Activated CD8-positive, alpha-beta memory T cell treated with anti-CD3 and anti-CD28 coated beads for 1 hour (primary cell): ENCODE measurements at places on chromosomes 5 and 9.

- DNase-seq: no peak
These were observed 191.0 kb downstream of the TARS1 start for GRCh38 chr5:33631786-33632185.

- DNase-seq: no peak
These were observed 29.6 kb downstream of the RGS3 start for GRCh38 chr9:113493203-113493520.

DNA sequence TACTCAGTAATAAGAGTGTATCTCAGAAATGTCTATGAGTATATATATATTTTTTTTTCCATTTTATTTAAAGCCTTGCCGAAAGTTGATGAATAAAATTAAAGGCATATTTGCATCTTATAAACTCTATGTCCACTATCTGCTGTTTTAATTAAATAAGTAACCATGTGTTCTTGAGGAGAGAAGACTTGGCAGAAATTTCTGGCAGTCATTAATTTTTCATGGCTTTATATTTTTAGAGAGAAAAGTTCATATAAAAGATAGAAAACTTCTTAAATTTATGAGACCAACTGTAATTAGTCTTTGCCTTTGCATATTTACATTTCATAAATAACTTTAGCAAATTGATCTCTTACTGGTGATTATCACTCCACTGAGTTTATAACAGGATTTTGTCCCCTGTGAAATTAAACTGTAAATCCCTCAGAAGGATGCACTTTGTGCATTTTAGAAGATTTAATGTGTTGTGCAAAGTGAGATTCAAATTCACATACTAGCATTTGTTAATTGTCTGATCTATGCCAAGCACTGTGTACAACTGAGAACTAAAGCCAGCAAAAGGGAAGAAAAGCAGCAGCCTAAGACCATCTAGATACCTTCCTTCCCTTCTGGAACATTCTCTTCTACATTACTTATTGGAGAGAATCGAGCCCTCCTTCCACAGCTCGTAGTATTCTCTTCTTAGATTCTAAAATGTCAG is 108.7 kb downstream of the SNCAIP start:
- DNase-seq: no peak

DNA sequence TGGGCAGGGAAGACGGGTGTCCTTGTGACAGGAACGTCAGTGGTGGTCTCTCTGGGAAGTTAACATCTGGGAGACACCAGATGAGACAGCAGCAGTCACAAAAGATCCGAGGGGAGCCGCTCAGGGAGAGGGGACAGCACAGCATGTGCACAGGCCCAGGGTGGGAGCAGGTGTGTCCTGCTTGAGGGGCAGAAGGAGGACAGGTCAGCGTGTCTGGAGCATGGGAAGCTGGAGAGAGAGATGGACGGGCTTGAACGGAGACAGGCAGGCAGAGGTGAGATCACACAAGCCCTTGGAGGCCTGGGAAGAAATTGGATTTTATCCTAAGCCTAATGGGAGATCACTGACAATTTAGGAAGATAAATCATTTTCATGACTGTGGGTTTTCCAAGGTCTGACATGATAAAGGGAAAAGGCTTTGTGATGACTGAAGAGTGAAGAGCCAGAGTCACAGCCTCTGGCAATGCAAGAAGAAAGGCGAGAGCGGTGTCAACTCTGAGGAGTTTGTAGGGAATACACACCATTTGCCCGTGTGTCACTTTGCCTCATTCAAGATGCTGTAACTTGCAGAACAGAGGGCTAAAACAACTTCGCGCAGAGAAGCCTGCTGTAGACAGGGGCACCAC is 88.3 kb downstream of the FSTL4 start:
- DNase-seq: no peak

DNA sequence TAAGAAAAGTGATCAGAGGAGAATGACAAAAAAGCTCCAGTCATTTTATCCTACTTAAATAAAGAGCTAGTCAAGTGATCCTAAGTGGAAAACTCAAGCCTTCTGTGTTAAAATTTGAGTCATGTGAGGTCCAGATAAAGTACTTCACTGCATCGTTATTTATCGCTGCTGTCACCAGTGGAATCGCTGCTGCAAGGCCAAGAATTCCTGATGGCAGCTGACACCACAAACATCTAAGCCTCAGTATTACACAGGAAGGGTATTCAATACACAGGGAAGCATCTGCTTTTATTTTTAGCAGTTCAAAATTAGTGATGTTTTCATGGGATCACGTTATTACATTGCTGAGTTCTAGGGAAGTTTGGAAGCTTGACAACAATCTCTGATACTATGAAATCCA is 190.3 kb downstream of the GOLPH3 start:
- no peak for DNase-seq

DNA sequence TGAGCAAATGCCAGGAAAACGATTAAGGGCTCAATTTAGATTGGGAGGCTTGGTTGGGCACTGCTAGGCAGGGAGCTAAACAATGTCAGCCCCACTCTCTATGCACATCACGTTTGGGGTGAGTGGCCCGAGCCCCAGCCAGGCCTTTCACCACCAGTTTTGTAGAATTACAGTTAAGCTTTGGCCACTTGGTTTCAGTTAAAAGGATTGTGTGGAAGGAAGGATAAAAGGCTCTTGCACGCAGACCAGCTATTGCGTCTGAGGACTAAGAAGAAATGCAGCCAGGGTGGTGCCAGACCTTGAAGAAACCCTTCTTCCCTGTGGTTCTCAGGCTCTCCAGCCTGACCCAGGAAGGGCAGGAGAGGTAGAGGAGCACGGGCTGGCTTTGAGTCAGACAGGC is 125.3 kb upstream of the SLC44A1 start:
- DNase-seq: no peak

DNA sequence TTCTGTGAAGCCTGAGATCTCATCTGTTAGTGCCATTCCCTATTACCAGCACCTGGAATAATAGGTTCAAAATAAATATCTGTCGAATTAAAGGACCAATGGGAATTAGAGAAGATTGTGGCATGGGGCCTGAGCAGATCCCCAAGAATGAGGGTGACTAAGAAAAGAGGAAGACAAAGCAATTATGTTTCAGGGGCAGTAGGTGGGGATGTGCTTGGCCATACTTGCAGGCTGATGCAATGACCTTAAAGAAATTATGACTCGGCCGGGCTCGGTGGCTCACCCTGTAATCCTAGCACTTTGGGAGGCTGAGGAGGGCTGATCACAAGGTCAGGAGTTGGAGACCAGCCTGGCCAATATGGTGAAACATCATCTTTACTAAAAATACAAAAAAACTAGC is 562.8 kb downstream of the PTPRD start:
- no peak for DNase-seq

GRCh38 chr5:112492291-112492690 is 73.2 kb upstream of the EPB41L4A start:
- DNase-seq: no peak

DNA sequence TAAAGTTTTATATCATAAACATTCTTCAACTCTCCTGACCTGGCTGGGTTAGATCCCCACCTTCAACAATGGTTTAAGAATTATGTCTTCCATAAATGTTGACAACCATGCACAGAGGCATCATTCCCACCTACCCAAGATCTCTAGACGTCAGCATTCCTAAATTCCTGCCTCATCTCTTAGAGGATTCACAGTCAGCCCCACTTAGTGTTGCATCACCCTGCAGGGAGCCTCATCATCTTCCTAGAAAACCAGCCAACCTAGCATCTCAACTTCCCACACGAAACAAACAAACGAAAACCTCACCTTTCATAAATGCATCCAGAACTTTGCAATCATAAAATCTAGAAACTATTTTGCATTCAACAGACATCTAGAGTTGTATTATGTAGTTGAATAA is 816.1 kb upstream of the C9orf72 start:
- no peak for DNase-seq

GRCh38 chr9:130728721-130729120 is 35.1 kb downstream of the EXOSC2 start:
- DNase-seq: no peak

- DNase-seq: no peak
These were observed 4.3 kb downstream of the FAM174A start for GRCh38 chr5:100539519-100539918.

DNA sequence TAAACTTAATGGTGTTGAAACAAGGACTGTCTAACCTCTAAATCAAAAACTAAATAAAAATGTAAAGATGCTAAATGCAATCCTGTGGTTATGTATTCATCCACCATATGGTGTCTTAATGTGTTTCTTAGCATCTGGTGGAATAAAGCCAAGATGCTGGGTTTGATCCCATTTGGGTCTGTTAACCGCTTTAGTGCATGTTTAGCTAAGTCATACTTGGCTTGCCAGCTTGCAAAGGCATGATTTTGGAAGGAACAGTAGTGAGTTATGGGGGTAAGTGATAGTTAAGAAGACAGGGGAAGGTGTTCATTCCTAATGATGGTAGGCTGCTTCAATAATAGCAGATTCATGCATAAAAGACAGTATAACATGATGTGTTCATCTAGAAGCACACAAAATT is 139.0 kb upstream of the SLC27A6 start:
- DNase-seq: no peak

DNA sequence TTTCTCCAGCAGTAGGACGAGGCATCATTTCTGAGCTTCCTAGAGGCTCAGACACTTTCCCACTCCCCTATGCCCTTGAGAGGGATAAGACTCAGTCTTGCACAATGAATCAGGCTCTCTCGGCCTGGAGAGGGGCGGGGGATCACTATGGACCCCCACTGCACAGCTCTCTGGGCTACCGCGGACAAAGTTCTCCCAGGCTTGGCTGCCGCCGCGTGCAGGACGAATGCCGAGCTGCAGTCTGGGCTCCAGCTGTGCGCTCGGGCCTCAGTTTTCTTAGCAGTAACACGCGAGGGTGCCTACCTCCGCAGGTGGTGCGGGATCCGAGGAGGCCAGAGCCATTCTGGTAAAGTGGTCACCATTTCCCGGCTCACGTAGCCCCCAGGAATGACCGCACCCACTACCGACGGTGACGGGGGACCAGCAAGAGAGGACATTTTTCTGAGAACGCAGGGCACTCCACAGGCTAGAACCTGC is 3.4 kb upstream of the MYORG start:
- no peak for DNase-seq

DNA sequence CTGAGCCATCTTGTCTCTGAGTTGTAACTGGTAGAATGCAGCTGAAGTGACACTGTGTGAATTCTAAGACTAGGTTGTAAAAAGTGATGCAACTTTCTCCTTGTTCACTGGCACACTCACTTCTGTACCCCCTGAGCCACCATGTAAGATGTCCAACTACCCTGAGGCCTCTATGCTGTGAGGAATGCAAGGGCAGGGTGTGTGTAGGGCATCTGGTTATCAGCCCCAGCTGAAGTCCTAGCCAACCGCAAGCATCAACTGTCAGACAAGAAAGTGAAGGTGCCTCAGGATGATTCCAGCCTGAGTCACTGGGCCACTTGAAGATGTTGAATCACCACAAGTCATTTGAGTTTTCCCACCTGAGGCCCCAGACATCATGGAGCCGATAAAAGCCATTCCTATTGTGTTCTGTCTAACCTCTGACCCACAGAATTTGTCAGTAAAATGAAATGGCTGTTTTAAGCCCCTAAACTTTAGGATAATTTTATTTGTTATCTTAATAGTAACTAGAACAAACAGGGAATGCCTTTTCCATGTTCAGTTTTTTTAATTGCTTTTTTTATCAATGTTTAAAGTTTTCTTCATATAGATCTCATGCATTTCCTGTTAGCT is 18.7 kb upstream of the RHOBTB3 start:
- no peak for DNase-seq

DNA sequence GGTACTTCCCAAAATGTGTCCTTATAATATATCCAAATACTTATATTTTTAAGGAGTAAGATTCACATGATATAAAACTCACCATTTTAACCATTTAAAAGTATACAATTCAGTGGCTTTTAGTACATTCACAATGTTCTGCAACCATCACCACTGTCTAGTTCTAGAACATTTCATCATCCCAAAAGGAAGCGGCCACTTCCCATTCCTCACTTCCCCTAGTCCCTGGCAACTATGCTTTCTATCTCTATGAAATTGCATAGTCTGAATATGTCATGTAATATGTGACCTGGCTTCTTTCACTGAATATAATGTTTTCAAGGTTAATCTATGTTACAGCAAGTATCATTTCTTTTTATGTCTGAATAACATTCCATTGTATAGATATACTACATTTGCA is 615.1 kb upstream of the SGCD start:
- DNase-seq: no peak

- DNase-seq: peak; percentile 59
These were observed 124.6 kb downstream of the GPBP1 start for GRCh38 chr5:57298295-57298984.

- DNase-seq: no peak
These were observed 467 bp upstream of the SMIM32 start for GRCh38 chr5:136193322-136193935.

- no peak for DNase-seq
These were observed 299.8 kb downstream of the TLE1 start for GRCh38 chr9:81389569-81389993.
